Lower lobe of right lung (tissue), 2 donors: ENCODE measurements at places on chromosomes 2 and 18. TPM values are rescaled to one million over a fixed set of nuclear protein-coding genes. Genes with fewer than 3 reads are reported as not detected.

Gene FAM117B
- total RNA-seq = 13.1 TPM

Gene ATP6V1C2
- 1.7 TPM for total RNA-seq

DNA sequence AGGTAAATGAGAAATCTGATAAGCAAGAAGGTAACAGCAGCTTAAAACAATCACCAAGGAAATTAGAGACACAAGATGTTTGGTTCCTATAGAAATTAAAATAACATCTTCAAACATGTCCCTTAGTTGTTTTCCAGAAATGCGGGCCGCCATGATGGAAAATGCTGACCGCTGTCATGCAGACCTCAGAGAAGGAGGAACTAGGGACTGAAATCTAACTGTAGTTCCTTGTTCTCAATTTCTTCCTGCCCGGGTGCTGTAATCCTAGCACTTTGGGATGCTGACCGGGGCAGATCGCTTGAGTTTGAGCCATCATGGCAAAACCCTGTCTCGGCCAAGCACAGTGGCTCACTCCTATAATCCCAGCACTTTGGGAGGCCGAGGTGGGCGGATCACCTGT lies 51.1 kb downstream of the TEX51 start:
- DNase-seq = no peak

Gene HAAO
- total RNA-seq = 6.1 TPM

GRCh38 chr2:3584076-3584475 lies 9.0 kb downstream of the RPS7 start:
- no peak for DNase-seq

GRCh38 chr2:21229302-21229701 lies 105.5 kb downstream of the TDRD15 start:
- DNase-seq = no peak

Gene CABLES1
- 44.2 TPM for total RNA-seq

- DNase-seq = no peak
Measured at GRCh38 chr18:13280070-13280795, 61.7 kb downstream of the LDLRAD4 start.

GRCh38 chr2:8298783-8299182 lies 383.1 kb upstream of the ID2 start:
- peak; percentile 58 for DNase-seq

DNA sequence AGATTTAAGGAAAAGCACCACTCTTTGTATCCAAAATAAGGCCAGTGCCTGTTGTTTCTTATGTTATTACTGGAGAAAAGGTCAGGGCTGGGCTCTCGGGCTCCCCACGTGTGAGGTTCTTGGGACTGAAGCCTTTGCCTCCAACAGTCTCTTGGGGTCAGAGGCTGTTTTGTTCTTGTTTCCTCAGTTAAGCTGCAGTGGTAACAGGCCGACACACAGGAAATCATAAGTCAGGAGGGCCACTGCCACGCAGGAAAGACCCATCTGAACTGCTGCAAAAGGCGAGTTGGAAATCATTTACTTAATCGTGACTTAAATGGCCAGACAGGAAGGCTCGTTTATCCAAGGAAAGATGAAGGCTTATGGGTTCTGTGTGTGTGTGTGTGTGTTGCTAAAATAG lies 30.3 kb upstream of the IL37 start:
- no peak for DNase-seq

DNA sequence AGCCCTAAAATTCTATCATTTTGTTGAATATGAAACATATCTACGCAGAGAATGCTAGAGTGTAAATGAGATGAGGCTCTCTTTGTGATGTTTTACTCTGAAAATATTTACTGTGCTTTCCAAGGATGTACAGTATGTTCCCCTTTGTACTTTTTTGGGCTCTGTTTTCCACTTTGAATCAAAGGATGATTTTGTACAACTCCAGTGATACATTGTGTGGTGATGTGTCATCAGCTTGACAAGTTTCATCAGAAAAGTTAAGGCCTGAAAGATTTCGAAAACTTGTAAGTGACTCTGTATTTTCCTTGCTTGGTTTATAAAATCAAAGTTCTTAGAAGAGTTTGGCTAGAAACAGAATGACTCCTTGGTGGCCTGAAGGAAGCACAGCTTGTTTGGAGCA lies 206.3 kb downstream of the LTBP1 start:
- DNase-seq = no peak

Gene BOLL
- not detected for total RNA-seq

Gene HOXD1
- total RNA-seq = 3.4 TPM

- DNase-seq = no peak
Measured at GRCh38 chr2:64651590-64651989, 2.1 kb downstream of the SERTAD2 start.

GRCh38 chr18:79974025-79974654 lies 9.7 kb downstream of the HSBP1L1 start:
- no peak for DNase-seq

Gene RNF181
- total RNA-seq = 89.8 TPM

Gene ARHGAP28
- 13.1 TPM for total RNA-seq

- DNase-seq = no peak
Measured at GRCh38 chr2:13574831-13575230, 858.1 kb downstream of the TRIB2 start.

Gene L3MBTL4
- 16.9 TPM for total RNA-seq

Gene C2orf92
- 15.1 TPM for total RNA-seq
